GM23248 (cell line): ENCODE measurements at places on chromosomes 5 and 9. TPM values are rescaled to one million over a fixed set of nuclear protein-coding genes. Genes with fewer than 3 reads are reported as not detected.

DNA sequence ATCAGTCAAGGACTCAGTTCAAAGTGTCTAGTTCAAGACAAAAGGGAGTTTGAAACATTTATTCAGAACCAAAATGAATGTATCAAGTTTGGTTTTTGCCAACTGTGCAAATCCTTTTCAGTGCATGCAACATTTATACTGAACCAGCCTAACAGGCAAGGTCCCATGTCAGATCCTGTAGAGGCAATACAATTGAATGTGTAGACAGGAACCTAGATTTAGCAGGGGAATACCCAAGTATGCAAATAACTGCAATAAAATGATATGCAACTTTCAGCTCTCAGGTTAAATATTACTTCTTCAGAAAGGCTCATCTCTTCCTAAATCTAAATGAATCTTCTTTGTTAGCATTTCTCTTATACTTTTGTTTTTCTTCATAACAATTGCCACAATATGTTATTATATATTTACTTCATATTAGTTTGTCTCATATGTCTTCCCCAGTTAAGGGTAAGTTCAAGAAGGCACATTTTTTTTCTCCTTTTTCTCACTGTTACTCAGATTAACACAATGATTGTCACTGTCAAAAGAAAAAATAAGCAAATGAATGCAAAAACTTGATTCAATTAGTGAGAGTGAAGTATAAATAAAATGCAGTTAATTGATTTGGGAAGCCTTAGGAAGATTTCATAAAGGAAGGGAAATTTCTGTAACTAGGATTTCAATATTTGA, 163.9 kb upstream of the RASA1 start:
- DNase-seq, result no peak

DNA sequence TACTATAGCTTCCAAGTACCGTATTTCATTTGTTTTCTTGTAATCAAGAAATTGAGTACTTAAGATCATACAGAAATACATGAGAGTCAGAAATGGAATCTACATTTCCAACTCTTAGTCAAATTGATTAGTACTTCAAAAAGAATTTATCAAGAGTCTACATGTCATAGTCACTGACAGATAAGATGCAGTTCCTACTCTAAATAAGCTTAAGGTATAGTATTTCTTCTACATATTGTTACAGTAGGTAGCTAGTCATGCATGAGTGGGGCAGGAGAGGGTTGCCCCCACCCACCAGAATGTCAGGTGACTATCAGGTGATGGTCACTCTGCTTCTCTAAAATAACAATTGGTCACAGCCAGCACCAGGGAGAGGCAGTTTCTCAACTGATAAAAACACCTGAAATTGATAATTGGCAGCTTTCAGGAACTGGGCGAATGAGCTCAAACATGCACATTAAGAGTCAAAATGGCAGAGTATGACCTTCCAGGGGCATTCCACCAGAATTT, 2.9 kb downstream of the BAAT start:
- DNase-seq, result no peak

DNA sequence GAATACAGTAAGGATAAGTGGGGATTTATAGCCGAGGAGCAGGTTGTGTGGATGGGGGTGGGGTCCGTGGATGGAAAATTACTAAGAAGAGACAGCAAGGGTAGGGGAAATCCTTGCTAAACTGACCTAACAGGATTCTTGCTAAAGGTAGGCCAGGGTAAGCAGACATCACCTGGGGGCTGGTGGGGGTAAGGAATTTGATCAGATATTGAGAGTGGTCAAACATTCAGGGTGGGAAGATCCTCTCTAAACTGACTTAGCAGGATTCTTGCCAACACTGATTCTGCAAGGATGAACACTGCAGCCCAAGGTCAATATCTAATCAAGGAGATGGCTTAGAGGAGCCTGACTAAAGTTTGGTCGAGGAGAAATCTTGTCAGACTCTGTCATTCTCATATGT, 2.7 kb upstream of the PLGRKT start:
- DNase-seq, result no peak

GRCh38 chr5:139684881-139685749, 37.0 kb downstream of the CXXC5 start:
- no peak for DNase-seq

DNA sequence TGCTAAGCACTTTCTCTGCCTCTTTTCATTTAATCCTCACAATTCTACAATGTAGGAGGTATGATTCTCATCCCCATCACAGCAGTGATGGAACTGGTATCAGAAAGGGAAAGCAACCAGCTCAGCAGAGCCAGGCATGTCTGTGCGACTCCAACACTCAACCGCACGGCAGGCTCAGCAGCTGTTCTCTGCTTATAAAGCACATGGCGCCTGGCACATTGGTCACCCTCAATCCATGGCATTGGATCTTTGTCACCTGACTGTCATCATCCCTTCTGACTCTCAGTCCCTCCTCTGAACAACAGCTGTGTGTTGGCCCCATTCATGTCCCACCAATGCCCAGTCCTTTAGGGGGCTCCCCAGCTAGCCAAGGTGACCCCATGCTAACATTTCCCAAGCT, 45.1 kb upstream of the HAND1 start:
- no peak for DNase-seq

DNA sequence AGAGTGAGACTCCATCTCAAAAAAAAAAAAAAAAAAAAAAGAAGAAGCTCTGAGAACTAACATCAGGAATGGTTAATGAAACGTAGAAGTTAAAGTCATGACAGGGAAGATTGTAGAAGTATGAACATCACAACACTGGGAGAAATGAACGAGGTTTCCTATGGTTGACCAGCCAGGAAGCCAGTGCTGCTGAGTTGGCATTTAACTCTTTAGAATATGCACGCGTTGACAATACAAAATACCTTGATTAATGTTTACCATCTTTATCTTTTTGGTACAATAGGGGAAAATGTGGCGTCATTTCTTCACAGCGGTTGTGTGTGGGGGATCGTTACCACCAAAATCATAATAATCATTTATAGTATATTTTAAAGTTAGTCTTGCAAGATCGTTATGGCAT, 32.0 kb downstream of the ABO start:
- DNase-seq, result no peak

DNA sequence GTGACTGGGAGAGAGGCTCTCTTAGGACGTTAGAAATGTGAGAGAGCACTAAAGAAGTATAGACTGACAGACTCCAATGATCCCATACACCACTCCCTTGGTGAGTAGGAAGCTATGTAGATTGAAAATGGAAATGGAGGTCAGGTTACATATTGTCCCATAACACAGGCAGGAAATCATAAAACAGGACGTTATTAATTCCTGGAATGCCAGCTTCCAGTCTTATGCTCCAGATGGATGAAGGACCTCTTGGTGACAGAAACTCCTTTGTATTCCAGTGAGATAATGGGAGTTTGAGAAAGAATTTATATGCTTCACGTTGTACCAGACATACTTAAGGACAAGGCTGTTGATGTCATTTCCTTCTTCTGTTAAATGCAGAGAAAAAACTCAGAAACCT, 338.2 kb upstream of the ITGA1 start:
- DNase-seq, result no peak

DNA sequence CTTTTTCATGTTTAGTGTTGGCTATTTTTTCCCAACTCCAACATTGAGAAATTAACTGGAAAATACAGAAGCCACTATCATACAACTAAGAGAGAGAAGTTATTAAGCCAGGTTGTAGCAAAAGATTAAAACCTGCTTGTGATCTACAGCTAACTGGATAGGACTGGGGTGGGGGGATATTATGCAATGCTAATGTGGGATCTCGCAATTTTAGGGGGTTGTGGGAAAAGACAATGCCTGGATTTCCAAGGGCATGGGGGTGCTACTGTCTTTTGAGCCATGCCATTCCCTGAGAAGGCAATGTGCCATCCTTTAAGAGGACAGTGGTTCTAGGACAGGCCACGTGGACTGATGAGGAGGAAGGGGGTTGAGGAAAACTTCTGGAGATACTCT, 46.5 kb downstream of the MARCHF3 start:
- no peak for DNase-seq

DNA sequence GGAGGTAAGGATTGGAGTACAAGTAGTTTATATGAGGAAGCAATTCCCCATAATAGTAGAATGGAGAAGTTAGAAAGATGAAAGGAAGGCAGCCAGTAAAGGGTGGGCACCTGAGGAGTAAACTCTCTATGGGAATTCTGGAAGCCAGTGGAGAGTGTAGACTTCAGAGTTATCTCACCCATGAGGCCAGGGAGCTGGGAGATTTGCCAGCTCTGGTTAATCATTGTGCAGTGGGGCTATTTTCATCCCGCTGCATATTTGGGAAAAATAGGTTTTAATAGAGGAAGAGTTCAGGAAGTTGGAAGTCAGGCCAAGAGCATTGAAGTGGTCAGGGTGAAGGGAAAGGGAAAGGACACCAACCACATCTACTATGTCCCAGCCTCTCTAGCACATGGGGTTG, 242.3 kb upstream of the BRINP1 start:
- DNase-seq, result no peak

GRCh38 chr9:92656537-92656925, 13.4 kb downstream of the IPPK start:
- no peak for DNase-seq

DNA sequence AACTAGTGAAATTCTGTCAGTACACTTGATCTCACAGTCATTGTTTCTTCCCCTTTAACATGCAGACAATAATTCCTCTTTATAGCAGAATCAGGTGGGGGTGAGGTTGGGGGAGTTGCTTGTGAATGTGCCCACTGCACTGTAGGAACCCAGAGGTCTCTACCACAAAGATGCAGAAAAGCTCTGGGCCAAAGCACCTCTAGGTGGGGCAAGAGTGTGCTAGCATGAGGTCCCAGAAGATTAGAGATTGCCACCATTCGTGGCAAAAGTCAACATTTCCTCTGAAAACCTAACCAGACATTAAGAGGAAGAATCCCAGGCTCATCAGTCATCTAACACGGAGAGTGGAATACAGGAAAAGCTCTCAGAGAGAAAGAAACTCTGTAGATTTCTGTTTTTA, 74.5 kb downstream of the PTCD2 start:
- peak; percentile 21 for DNase-seq

- DNase-seq, result peak; percentile 25
Measured at GRCh38 chr9:37550781-37551180, 25.4 kb downstream of the FBXO10 start.

DNA sequence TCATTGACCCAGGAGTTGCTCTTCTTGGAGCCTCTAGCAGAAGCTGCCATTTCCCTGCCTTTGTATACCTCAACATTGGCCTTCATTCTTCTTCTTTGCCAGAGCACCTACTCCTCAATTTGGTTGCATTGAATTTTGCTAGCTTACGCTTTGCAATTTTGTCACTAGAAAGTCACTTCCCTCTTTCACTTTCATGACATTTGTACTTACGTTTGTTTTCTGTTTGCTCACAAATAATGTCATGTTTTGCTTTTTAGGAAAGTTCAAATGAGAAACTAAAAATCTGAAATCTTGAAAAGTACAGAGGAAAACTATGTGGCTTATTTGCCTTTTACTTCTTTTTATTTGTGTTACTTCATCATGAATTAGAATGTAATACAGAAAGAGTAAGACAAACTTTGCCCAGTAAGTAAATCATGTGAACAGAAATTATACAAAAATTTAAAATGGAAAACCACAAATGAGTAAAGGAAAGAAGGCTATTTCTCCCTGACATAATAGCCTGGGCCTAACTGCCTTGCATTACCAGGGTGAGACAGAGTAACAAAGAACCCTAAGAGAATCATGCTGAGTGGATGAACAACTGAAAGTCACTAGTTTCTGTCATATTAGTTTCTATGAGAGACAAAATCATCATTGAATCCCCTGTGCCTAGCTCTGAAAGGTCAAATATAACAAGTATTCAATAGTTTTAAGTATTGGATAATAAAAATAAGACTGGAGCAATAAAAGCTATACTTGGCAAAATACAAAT, 7.4 kb upstream of the IFNA1 start:
- no peak for DNase-seq

- no peak for DNase-seq
Measured at GRCh38 chr5:144510845-144511579, 340.3 kb downstream of the KCTD16 start.

GRCh38 chr5:14893381-14893780, 21.8 kb upstream of the ANKH start:
- DNase-seq, result no peak

GRCh38 chr5:134240421-134240962, 14.6 kb upstream of the PPP2CA start:
- peak; percentile 45 for DNase-seq

- DNase-seq, result no peak
Measured at GRCh38 chr5:1827886-1828397, 26.7 kb downstream of the NDUFS6 start.

GRCh38 chr5:155466851-155467250, 453.3 kb downstream of the KIF4B start:
- no peak for DNase-seq

- no peak for DNase-seq
Measured at GRCh38 chr9:137813167-137813566, 64.4 kb upstream of the CACNA1B start.

DNA sequence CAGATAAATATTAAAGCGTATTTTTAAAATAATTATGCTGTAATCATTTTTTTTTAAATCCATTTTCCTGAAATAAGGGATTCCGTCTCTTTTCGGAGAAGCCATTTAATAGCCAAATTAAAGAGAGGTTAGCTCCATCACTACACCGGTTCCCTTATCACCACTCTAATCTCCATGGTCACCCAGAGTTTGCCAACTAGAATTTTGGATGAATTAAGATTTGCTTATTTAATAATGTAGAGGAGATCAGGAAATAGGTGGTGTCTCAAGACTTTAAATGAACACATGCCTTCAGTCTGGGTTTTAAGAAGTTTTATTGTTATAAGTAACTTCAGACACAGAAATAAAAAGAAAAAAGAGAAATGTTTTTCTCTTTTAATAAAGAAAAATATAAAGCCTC, 151.7 kb downstream of the TTC39B start:
- DNase-seq, result no peak

DNA sequence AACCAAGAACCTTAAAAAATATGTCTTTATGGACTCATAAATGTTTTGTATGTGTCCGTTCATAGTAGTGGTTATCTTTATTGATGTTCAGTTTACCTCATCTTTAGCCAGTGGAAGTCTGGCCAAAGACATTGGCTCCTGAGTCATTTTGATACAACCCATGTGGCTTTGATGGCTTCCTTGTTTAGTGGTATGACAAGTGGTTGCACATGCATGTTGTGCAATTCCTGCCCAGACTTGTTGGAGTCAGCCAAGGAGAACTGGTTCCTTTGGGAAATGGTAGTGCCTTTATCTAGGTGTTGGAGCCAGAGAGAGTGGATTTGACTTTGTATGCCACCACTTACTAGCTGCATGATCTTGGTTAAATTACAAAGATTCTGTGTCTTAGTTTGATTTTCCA, 94.3 kb downstream of the RPS23 start:
- peak; percentile 67 for DNase-seq

- DNase-seq, result no peak
Measured at GRCh38 chr5:180540050-180540694, 46.0 kb downstream of the CNOT6 start.

IDNK gene
- polyA plus RNA-seq, result 4.8 and 5.9 TPM in 2 replicates

PCDHGB7 gene
- 12.7 and 13.2 TPM in 2 replicates for polyA plus RNA-seq

SPINK5 gene
- polyA plus RNA-seq, result not detected in 2 replicates

PTGS1 gene
- polyA plus RNA-seq, result 43.8 and 44.9 TPM in 2 replicates

MYMK gene
- polyA plus RNA-seq, result not detected in 2 replicates

ADCY2 gene
- polyA plus RNA-seq, result 0.11 TPM in 1 of 2 replicates, not detected in the other

PCDHGC5 gene
- polyA plus RNA-seq, result 1.8 and 2.5 TPM in 2 replicates

SLCO4C1 gene
- polyA plus RNA-seq, result not detected in 2 replicates

PGM5 gene
- polyA plus RNA-seq, result 0.46 TPM in 1 of 2 replicates, not detected in the other

RNF130 gene
- 27.3 and 30.4 TPM in 2 replicates for polyA plus RNA-seq

STC2 gene
- 173 and 184 TPM in 2 replicates for polyA plus RNA-seq

CYLC2 gene
- polyA plus RNA-seq, result not detected in 2 replicates
